ENCODE measurements at places on chromosomes 4 and X.

GRCh38 chr4:51894059-51894645 is 51.2 kb downstream of the DCUN1D4 start:
- DNase-seq: no peak

- DNase-seq: no peak
Observed at GRCh38 chrX:42495139-42495538, 282.8 kb downstream of the PPP1R2C start.

DNA sequence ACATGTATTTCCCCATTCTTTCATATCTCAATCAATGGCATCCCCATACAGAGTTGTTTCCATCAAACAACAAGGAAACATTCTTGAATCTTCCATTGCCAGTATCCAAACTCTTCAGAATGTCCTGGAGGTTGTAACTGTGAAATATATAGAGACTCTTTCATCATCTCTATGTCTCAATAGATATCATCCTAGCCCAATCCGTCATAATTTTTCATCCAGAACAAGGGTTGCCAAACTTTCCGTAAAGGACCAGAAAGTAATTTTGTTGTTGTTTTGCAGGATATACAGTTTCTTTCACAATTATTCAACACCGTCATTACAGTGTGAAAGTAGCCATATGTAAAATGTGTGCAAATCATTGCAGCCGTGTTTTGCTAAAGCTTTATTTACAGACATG is 15.2 kb upstream of the CXCL6 start:
- no peak for DNase-seq

- peak; percentile 86 for DNase-seq
Observed at GRCh38 chrX:41333003-41333743, 789 bp upstream of the DDX3X start.

DNA sequence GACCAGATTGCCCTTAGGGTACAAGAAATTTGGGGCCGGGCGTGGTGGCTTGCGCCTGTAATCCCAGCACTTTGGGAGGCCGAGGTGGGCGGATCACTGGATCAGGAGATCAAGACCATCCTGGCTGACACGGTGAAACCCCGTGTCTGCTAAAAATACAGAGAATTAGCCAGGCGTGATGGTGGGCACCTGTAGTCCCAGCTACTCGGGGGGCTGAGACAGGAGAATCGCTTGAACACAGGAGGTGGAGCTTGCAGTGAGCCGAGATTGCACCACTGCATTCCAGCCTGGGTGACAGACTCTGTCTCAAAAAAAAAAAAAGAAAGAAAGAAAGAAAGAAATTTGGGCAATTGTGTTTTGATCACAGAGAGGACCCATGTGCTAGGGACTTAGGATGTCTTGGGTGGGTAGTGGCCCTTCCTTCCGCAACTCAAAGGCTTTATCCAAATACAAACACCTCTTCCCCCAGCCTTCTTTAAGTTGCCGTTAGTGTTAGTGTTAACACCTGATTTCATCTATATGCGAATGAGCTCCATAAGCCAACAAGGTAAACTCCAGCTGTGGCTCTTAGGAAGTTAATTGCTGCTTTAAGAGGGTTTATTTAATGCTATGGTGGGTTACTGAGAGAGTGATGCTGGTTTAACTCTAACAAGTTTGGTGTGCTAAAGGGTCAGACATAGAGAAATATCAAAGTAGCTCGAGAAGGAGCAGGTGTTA is 8.6 kb upstream of the CCDC110 start:
- DNase-seq: no peak

- DNase-seq: no peak
Observed at GRCh38 chr4:145545031-145545430, 63.4 kb downstream of the SMAD1 start.

- no peak for DNase-seq
Observed at GRCh38 chr4:94452476-94453371, 982 bp downstream of the PDLIM5 start.

DNA sequence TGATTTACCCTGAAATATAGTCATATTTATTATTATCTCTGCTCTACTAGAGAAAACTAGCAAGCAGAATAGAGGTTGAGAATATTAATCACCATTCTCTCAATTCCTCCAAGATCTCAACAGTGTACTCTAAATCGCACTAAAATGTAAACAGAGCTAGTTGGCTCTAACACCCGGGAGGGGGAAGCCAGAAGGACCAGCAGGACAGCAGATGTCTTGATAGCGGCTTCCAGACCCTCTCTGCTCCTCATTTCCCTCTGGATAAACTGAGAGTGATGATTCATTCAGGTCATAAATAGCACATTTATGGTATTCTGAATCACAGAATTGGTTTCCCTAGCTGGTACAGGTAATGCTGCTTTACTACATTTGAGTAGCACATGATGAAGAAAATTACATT is 82.5 kb downstream of the TBC1D9 start:
- no peak for DNase-seq

- no peak for DNase-seq
Observed at GRCh38 chr4:174157106-174157607, 126.3 kb downstream of the FBXO8 start.

GRCh38 chrX:10800796-10801195 is 180.4 kb upstream of the MID1 start:
- no peak for DNase-seq

GRCh38 chr4:128604840-128605239 is 204.7 kb upstream of the JADE1 start:
- no peak for DNase-seq

DNA sequence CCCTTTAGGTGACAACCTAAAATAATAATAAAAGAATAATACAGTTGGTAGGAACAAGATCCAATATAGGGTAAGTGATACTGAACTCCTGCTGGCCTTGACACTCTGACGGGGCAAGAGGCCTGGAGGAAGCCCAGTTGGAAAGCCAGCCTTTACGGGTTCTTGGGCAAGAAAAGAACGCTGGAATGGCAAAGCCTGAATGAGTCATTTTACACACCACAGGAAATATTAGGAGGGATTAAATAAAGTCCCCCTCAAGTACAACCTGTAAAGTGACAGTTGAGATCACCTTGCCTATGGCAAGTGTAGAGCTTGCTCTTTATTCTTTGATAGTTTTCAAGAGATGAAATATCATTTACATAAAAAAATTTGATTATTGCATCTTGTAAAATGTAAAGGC is 244.5 kb upstream of the TLL1 start:
- DNase-seq: no peak

DNA sequence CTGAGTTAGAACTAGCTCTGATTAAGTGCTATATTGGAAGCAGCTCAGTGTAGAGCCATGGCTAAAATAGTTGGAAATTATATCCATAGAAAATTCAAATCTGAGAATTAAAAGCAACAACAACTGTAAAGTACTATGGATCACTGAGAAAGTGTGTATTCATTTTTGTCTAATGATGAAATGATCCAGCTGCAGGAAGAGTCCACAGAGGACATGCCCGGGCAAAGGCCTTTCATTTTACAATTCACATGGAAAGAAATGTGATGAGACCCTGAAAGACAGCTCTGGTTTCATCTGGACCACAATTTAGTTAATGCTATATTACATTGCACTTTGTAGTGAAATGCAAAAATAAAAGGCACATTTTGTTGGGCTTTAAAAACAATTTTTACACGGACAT is 196.8 kb upstream of the FAT1 start:
- DNase-seq: no peak

- no peak for DNase-seq
Observed at GRCh38 chrX:9749146-9749692, 16.4 kb downstream of the GPR143 start.

DNA sequence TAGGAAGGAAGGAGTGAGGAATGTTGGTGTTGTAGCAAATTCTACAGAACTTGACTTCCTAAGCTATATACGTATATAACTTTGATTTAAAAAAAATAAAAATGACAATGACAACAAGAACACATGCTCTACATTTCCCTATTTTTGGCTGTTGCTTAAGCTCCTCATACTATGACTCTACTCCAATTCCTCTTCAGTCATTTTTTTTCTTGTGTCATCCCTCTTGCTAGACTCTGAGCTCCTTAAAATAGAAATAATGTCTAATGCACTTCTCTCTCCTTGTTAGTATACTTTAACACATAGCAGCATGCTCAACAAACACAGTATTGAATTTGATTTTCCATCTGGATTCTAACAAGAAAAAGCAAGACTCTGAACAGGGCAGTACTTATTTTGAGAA is 144.0 kb downstream of the HDX start:
- no peak for DNase-seq

GRCh38 chrX:30060718-30061117 is 154.6 kb upstream of the MAGEB2 start:
- no peak for DNase-seq

- no peak for DNase-seq
Observed at GRCh38 chr4:110754716-110755115, 131.8 kb upstream of the PITX2 start.

GRCh38 chr4:113223001-113223400 is 173.5 kb downstream of the ANK2 start:
- no peak for DNase-seq

DNA sequence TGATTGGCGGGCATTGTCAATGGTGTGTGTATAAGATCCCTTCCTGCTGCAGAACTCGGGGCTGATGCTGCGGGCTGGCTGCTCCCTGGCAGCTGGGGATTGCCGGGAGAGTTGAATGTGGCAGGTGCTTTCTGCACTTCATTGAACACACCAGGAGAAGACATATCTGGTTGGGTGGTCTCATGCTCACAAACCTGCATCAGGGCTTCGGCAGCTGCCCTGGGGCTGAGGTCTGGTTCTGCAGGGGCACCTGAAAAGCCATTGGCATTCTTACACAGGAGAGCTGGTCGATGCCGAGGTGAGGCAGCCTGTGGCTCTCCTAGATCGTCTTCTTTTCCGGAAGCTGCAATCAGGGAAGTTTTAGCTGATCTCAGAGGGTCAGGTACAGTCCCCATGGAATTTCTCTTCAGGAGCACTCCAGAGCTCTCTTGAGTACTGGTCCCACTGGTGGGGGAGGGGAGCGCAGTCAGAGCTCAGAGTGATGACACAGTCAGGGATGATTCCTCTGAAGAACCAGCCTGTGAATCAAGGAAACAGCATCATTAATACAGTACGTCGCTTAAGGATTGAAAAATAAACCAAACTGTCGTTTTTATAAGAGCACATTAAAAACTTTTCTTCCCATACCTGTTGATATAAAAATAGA is 57.8 kb downstream of the GPRIN3 start:
- no peak for DNase-seq

DNA sequence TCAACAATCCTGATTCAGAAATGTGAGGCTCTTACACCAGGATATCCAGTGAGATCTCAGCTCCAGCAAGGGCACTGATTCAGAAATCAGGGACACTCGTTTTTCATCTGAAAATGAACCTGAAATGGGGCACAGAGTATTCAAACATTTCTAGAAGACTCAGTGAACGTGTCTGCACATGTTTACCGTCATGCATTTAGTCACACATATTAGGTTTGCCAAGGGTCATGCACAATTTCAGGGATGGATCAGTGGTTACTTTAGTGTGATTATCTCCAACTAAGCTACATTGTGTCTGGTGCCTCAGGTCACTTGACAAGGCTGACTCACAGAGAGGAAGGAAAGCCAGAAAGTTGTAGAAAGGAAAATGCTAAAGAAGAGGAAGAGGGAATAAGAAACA is 33.6 kb upstream of the SPANXN2 start:
- DNase-seq: no peak

DNA sequence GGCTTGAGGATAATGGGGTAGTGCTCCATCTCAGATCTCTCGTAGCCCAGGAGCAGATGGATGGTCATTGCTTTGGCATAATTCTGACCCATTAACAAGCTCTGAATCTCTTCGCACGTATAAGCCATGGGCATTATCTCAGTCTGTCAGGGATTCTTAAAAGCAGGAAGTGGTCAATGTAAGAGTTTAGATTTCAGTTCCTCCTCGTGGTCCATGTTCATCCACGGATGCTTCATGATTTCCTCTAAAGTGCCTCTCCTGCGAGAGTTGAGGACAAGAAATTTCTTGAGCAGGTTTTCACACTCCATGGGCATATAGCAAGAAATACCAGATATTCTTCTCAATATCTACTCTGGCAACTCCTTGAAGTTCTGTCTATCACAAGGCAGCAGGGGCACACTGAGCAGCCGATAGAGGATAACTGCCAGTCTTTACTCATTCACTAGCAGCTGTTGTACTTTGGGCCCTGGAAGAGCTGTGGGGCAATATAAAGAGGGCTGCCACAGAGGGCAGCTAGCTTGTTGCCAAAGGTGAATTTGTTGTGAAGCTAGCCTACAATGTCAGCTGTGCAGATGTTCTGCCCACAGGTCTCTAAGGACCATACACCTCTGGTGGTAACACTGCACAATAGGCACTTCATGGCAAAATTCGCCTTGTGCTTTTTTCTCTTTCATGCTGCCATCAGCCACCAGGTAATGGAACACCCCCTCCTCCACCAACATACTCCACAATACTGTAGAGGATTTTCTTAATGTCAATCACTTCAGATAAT is 52.0 kb upstream of the WDR17 start:
- no peak for DNase-seq

DNA sequence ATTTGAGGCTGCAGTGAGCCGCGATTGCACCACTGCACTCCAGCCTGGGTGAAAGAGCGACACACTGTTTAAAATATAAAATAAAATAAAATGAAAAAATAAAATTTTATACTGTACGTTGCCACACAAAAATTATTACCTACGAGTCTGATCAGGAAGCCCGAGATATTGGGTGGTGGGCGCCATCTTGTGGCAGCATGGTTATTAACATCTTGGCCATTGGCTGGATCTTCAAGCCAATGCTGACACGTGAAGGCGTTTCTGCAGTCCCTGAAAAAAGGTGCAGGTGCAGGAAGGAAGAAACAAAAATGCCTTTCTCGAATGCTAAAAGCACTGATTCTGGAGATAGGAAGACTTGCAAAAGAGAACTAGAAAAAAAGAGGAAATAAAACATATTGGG is 4.9 kb upstream of the TLR8 start:
- peak; percentile 46 for DNase-seq

DNA sequence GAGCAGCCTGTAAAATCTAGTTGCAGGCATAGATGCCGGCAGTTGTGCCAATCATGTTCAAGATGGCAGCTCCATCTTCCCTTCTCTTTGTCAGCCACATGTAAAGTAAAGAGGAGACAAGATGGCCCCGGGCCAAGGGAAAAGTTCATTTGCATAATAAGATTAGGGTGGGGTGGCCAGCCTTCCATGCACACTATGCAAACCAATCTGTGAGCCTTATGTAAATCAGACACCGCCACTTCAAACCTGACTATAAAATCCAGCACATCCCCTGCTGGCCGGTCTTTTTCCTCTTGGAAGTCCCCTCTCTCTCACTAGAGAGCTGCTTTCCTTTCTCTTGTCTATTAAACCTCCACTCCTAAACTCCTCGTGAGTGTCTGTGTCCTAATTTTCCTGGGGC is 78.9 kb upstream of the CBR4 start:
- DNase-seq: no peak

DNA sequence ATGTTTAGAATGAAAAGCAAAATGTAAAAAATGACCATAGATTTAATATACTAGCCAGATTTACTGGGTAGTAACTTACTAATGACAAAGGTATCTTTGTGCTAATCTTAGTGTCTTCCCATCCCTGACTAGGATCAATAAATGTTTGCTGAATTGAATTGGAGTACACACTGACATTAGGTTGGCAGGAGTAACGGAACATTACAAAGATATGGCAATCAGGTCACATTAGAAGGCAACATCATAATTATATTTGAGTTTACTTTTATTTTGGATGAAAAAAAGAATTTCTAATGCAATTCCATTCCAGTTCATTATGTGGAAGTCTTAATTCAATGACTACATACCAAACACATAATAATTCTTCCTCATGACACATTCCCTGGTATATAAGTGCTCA is 77.8 kb downstream of the MID1 start:
- no peak for DNase-seq
